ENCODE measurements at places on chromosomes 7 and 10.

DNA sequence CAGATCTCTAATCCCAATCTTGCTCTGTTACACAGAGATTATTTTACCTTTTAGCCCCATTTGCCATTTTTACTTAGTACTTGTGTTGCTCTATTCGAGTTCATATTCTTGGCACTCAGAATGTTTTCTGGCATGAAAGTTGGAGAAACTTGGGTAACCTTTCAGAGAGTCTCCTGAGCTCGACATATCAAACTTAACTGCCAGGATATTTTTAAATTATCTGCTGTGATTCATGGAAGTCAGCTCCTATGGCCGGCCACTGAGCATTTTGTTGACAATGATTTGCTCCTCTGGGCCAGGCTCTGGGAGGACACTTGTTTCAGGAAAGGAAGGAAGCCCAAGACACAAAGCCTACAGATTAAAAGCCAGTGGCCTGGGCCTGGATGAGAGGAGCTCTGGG is 396.7 kb downstream of the TNS3 start:
- DNase-seq = no peak

- no peak for DNase-seq
These were observed at the start of gene HHEX for GRCh38 chr10:92689663-92690210. Gene HHEX, plus strand, starts transcription at chr10:92689955. Its CDS starts 32 bp downstream, at chr10:92689987.

DNA sequence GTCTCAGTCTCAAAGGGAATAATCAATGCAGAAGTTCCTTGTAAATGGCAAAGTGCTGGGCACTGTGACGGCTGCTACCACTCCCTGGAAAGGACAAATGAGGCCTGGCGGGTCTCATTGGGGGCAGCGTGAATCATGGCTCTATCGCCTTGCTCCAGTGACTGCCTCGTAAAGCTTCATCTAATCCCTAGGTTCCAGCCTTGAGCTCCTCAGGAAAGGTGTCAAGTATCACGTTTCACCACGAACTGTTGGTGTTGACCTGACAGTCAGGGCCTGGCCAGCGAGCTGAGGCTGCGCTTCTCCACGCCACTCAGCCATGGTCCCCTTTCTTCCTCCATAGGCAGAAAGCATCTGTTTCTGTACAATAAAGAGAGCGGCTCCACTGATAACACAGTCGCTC is 126.7 kb upstream of the ZNF32 start:
- no peak for DNase-seq

DNA sequence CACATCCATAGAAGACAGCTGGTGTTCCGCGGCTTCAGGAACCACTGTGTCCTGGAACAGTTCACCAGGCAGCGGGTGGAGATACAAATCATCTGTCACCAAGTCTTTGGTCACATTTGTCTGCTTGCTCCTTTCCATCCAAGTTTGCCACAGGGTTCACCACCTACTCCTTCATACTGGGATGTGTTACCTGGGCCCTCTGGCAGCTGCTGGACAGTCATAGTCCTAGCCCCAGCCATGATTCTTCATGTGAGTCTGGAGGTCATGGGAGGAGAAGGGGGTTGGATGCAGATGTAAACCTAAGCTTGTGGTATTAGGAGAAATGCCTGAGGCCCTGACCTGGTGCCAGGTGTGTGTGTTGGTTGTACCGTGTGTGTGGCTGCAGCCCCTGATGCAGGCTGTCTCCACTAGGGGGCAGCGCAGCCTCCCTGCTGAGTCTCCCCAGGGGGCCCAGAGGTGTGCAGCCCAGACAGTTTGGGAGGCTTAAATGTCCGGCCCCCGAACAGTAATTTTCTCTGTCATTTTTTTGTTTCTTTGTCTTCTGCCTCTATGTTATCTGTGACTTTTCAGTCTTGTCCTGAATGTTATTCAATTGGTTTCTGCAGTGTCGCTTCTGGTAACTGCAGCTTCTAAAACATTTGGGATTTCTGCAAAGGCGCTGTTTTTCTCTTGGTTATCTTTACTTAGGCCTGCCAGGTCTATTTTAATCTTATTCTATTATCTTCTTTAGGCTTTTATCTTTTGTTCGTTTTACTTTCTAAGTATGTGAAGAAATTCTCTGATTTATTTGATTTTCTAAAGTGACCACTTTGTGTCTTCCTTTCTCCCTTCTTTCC is 14.8 kb downstream of the NPS start:
- DNase-seq = no peak

DNA sequence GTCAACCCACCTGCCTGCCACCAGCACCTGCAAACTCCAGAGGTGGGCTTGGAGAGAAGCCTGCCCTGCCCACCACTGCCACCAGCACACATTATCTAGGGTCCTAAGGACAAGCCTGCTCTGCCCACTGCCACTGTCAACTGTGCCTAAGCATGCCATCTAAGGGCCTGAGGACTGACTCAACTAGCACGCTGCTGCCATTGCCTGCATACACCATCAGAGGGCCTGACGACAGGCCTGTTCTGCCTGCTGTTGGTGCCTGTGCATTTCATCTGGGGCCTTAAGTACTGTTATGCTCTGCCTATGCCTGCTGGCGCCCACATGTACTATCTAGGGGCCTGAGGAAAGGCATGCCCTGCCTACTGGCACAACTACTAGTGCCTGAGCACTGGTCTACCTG is 27.0 kb upstream of the LRRD1 start:
- DNase-seq = no peak

- DNase-seq = no peak
These were observed 34.2 kb downstream of the CHST12 start for GRCh38 chr7:2437537-2438148.

DNA sequence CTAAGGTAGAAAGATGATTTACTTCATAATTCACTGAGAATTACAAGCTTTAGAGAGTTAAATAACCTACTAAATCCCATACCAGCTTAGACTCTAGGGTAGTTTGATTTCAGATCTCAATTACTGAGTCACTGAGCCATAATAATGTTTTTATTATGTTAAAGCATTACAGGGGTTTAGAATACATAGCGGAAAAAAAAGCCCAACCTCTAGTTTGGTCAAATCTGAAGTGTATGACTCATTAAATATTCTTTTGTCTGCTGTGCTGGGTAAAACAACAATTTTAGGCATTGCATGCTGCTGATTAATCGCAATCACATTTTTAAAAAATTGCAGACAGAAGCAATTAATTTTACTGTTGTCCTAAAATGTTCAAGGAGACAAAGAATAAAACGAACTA is 48.5 kb downstream of the MALRD1 start:
- no peak for DNase-seq

DNA sequence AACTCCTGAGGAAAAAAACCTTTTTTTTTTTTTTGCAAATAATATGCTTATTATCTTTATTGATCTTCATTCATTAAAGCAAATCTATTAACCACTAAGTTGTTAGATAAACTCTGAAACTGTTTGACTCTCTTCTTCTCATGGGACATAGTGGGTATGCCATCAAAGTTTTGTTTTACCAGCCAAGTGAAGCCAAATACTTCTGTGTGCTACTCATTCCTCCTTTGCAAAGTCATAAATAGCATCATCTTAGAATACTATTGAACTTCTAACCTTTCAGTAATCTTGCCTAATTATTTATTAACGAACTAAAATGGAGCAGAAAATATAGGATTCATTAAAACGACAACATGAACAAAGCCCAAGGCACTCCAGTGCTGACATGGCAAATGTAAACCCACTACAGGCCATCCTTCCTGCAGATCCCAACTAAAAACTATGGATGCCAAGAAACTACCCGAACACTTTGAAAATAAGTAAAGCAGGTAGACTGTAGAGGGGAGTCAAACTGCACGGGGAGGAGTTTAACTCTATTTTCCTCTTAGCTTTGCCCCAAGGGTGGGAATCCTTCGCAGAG is 61.2 kb upstream of the ODAD2 start:
- no peak for DNase-seq

GRCh38 chr7:135335628-135336139 is 102.0 kb downstream of the STRA8 start:
- DNase-seq = no peak

- no peak for DNase-seq
These were observed 128.6 kb downstream of the ZNF467 start for GRCh38 chr7:149644754-149645153.

DNA sequence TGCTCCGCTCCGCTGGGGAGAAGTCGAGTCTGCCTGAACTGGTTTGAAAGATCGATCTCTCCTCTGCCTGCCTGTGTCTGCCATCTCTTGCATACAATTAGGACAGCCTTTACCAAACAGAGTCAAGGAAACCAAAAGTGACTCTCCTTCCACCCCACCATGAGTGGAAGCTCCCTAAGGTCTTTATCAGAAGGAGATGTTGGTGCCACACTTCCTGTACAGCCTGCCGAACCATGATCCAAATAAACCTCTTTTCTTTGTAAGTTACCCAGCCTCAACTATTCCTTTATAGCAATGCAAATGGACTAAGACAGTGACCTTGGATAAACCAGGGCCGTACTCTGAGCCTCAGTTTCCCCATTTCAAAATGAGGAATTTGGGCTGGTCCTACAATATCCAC is 106.3 kb upstream of the GDF10 start:
- DNase-seq = no peak

GRCh38 chr10:110860576-110861241 is 11.0 kb upstream of the PDCD4 start:
- DNase-seq = no peak

- DNase-seq = no peak
These were observed 167.5 kb downstream of the NRF1 start for GRCh38 chr7:129778770-129779601.

DNA sequence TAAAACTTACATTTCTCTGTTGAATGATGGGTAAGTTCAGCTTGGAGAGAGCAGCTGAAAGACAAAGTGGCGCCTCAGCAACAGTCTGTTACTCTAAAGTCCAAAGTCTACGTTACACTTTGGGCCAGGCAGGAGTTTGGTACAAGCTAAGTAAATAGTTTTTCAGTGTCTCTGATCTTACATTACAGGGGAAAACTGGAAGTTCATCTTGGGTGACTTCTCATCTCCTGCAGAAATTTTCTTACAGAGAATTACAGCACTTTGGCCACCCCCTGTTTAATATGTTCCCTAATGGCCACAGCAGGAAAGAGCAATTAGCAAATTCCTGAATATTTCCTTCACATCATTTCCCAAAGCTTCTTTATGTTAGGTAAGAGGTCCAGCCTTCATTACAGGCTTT is 67.1 kb downstream of the ABCC2 start:
- no peak for DNase-seq

DNA sequence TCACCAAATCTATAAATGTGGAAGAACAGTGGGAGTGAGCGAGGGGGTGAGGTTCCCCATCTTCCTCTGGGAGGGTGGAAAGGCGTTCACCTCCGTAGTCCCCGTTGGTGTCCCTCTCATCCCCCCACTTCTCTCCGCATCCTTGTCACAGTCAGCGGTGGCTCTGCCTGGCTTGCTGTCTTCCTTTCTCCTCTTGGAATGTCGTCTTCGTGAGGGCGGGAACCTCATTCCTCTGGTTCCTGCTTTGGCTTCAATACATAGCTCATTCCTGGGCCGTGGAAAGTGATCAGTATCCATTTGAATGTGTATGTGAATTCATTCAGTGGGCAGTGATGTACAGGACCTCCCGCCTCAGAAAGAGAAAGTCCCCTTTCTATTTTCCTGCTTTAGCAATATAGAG is 289.4 kb downstream of the CAMK1D start:
- no peak for DNase-seq

GRCh38 chr10:25278180-25278579 is 103.4 kb downstream of the GPR158 start:
- no peak for DNase-seq

DNA sequence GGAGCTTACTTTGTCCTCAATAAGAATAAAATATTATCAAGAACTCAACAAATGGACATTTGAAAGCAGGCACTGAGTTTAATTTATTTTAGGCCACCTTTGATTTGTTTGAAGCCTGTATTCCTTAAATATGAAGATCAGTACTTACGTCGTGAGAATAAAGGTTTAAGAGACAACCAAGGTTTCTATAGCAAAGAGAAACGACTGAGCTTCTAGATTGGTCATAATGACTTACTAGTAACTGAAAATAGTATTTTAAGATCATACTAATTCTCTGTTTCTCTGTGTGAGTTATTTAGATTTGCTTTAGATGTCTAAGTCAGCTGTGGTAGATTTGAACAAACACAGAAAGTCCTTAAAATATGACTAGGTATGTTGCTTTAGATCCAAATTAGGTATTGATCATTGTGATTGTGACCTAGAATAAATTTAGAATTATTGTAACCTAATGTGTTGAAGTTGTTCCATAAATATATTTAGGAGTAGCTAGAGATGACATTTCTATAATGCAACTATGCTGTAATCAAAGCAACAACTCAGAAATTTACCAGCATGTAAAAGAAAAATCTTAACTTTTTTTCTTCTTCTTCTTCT is 2.4 kb upstream of the GLCCI1 start:
- no peak for DNase-seq
